ENCODE measurements at places on chromosomes 13 and 19.

DNA sequence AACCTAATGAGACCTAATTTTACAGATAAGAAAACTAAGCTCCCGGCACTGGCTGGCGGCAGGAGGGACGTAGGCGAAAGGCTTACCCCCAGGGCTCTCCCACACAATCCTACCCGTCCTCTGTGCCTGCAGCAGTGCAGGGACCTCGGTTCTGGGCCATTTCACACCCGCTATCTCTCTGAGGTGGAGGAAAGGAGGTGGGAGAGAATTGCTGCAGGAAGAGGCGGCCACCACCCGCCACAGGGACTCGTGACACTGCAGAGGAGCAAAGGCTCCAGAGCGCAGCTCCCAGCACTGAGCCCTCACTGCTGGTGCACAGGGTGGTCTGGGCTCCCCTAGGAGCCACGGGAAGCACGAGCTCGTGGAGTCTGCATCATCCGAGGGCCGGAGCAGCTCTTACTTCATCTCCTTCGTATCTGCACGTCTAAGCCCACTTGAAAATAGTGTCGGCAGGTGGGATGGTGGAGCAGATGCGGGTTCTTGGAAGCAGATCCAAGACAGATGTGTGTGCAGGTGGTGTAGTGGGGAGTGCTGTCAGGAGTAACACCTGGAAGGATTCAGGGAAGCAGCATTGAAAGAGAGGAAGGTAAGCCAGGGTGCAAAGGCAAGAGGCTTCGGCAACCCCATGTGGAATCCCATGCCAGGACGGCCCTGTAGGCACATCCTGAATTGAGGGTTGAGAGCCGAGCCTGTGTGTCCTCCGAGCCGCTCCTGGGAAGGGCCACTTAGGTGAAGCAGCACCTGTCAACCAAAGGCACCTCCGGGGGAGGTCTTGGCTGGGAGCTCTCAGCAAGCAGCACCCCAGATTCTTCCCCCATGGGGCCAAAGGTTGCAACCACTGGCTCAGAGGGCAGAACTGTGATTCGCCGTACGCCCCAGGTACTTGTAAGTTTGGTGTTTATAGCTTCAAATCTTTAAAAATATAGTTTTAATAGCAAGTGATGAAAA, 115.8 kb upstream of the SPACA7 start:
- no peak for DNase-seq

- DNase-seq: no peak
These were observed 7.0 kb downstream of the CACTIN start for GRCh38 chr19:3619631-3620012.

DNA sequence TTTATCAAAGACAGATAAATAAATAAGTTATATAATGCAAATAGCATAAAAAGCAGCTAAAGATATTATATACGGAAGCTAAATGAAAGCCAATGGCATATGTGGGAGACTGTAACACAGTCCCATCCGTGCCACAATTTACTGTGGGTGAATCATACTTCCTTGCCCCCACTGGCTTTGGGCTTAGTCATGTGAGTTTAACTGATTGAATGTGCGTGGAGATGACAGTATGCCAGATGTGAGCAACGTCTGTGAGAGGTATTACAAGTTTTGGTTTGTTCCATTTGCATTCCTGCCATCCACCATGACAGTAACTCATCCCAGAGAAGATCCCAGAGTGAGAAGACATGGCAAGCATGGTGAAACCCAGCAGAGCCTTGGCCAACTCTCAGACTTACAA, 340.0 kb downstream of the SUCLA2 start:
- DNase-seq: no peak

GRCh38 chr13:97627566-97627965, 193.6 kb downstream of the RAP2A start:
- DNase-seq: no peak

- no peak for DNase-seq
These were observed 330.8 kb downstream of the DLEU7 start for GRCh38 chr13:50512474-50513299.

DNA sequence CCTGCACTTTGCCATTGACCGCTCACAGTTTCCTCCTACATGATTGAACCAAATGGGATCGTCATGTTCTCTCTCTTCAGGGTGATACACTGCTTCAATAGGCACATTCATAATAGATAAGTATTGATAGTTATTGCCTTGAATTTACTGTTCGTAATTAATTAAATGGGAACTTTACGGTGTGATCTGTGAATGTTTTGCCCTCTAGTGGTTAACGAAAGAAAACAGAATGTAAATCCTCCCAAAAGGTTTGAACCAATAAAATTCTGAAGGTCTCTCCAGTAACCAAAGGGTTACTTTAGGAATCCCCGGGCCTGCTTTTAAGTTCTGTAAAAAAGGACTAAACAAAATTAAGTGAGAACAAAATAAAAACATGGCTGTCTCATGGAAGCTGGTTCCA, 389.3 kb downstream of the DACH1 start:
- no peak for DNase-seq

- peak; percentile 72 for DNase-seq
These were observed 4.1 kb upstream of the CD79A start for GRCh38 chr19:41872775-41873647.

DNA sequence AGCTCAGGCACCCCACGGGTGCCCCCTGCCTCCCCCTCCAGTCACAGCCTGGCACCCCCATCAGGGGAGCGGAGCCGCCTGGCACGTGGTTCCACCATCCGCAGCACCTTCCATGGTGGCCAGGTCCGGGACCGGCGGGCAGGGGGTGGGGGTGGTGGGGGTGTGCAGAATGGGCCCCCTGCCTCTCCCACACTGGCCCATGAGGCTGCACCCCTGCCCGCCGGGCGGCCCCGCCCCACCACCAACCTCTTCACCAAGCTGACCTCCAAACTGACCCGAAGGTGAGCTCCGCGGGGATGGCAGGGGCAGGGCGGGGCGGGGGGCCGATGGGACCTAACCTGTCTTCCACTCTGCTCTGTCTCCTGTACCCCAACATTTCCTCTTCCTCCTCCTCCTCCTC, 25.0 kb downstream of the CKM start:
- no peak for DNase-seq

DNA sequence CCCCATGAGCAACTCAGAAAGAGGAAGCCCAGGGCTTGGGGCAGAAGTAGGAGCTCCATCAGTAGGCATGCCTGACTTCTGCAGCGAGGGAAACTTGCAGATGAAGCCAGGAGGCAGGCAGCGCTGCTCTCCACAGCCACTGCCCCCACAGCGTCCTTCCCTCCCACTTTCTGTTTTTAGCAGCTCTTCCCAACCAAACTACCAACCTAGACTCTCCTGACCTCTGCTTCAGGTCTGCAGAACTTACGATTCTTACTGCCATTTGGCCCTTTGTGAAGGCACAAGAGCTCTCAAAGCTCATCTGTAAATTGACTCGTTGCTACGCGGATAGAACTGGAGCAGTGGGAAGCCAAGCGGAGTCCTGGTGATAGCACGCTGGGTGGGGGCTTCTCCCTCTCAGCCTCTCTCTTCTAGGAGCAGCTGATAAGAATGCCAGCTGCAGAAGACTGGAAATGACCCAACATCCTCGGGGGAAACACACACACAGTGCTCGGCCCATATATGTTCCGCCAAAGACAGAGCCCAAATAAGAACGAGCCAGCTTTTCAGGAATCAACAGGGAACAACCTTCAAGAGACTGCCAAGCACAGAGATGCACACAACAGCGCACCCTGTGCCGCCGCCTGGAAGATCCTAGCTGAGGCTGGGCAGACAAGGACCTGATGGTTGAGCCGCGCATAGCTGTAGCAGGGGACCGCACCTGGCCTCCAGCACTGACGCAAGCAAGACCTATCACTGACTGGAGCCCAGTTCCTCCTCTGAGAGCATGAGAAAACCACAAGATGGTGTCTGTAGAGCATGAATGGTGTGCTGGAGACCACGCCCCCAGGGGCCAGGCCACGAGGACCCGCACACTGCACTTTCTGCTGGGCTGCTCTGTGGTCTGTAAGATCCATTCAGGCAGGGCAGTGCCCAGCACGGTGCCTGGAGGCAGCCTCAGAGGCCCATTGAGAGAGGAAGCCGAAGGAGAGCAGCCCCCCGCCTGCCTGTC, 15.9 kb upstream of the SLC35E1 start:
- DNase-seq: peak; percentile 78

- no peak for DNase-seq
These were observed 451.7 kb downstream of the EFNB2 start for GRCh38 chr13:106083620-106084350.

- DNase-seq: no peak
These were observed 8.3 kb downstream of the STXBP2 start for GRCh38 chr19:7645163-7645562.

DNA sequence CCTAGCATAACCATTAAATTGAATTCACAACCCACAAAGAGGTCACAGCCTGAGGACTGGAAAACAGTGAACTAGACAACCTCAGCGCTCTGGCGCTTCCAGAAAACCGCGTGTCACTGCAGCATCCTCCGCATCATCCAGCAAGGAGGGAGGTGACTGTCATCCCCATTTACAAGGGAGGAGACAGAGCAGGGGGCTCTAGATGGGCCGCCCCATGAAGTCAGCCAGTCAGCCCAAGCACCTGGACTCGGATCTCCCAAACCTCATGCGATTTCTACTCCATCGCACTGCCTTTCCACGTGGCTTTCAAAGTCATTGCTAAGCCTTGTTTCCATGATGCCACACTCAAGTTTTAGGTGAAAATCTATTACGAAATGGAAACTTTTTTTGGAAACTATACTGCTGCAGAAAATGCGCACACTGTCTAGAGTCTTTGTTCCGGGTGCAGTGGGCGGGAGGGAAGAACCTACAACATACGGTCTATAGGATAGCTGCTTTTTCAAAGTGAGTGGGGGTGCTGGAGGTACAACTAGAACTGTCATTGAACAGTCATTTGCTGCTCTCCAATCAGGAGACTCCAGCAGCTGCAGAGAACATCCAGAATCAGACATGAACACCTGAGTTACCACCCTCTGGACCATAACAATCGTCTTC, 2.8 kb downstream of the AP3D1 start:
- DNase-seq: no peak

GRCh38 chr19:33703438-33703750, 81.6 kb downstream of the CHST8 start:
- no peak for DNase-seq

DNA sequence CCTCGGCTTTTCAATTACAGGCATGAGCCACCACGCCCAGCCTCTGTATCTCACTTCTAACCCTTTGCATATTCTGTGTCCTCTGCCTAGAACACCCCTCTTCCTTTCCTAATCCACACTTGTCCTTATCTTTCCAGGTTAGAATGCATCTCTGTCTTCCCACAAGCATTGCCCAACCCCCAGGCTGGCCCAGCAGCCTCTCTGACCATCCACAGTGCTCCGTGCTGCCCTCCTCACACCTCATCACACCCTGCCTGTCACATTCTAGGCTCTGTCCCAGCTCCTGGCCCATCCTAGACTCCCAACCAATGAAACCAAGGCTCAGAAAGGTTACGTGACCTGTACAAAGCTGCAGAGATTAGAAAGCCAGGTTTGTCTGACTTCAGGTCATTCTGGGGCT, 11.3 kb downstream of the JAK3 start:
- no peak for DNase-seq

DNA sequence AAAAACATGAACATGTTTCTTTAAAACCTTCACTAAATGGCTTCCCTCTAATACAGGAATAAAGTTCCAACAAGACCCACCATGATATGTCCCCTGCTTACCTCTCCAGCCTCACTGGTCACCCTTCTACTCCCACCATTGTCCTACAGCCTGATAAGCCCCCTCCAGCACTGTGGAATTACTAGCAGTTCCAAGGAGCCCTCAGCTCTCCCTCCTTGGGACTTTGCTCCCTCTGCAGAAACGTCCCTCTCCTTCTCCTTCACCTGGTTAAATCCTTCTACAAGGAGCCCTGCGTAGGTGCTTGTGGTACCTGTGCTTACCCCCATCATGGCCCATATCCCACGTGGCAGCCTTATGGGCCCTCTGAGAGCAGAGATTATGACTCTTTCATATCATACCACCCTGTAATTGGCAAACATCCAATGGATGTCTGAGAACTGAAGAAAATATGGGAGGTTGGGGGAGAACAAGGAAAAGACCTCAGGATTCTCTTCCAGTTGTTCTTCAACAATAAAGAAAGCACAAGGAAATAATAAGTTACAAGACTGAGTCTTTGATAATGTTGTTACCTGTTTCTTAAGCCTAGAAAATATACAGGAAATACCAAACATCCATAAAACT, 26.1 kb upstream of the DOCK9 start:
- DNase-seq: no peak

DNA sequence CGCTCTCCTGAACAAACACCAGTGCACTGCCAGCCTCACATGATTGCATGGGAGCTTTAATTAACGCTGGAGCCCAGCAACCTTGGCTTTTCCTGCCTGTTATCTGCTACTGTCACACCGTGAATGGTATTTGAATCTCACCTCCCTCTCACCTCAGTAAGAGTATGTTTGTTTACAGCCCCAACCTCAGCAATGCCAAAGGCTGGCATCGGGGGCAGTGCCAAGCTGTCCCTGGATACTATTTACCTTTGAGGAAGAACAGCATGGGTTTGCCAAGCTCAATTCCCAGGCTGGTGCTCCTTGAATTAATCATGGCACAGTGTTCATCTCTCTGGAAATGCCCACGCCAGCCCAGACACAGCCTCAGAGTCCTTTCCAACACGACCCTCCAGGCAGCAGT, 57.2 kb upstream of the SERPINE3 start:
- DNase-seq: no peak

DNA sequence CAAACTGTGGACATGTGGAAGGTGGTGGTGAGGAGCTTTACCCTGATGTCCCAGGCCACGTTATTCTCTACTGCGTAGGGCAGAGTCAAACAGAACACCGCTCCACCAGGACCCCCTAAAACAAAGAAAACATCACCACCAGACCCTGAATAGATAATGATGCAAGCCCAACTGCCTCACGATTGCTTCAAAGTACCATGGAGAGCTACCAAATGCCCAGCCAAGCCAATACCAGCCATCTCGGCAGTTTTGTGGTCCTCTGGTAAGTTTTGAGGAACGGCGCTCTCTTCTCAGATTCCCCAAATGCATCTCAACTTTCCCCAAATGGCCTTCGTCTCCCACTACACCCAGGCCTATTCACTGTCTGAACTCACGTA, 5.6 kb downstream of the RANBP3 start:
- no peak for DNase-seq

GRCh38 chr19:18948976-18949356, 7.9 kb upstream of the HOMER3 start:
- DNase-seq: no peak

DNA sequence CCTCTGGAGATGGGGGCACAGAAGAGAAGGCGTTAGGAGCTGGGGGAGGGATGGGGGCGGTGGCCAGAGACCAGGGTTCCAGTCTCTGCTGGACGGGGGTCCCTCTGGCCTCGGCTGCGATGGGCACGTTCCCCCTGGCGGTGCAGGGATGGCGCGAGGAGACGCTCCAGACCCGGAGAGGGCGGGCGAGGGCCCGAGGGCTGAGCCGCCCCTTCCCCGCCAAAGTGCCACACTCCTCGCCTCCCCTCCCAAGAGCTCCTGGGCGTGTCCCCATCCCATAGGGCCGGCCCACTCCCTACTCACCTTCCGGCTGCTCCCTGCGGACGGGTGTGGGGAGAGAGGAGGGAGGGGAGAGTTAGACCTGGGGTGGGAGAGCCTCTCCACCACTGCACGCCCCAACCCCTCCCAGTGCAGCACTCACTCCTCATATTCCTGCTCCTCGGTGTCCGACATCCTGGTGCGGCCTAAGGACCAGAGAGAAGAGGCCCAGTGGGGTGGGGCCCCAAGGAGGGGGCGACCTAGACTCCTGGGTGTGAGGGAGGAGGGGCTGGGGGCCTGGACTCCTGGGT, 2.2 kb downstream of the TNNT1 start:
- DNase-seq: no peak

- no peak for DNase-seq
These were observed 49.5 kb upstream of the GPR12 start for GRCh38 chr13:26810095-26810494.
